ENCODE measurements at places on chromosomes 6 and 20.

DNA sequence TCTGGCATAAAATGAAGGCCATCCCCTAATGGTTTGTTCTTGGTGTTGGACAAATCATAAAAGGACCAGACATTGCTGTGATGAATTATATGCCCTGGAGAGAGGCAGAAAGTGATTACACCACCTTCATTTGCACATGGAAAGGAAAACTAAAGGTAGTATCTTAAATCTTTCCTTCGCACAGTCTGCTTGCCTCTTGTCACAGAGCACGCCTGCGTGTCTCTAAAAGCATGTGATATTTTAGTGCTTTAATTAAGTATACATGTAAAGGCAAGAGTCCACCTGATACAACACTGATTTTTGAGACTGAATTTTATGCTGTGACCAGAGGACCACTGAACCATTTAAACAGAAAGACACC, 28.8 kb upstream of the PLAGL1 start:
- DNase-seq, result no peak

GRCh38 chr20:959996-960615, 42.0 kb downstream of the RSPO4 start:
- DNase-seq, result no peak

GRCh38 chr6:68313911-68314310, 321.2 kb upstream of the ADGRB3 start:
- DNase-seq, result no peak

GRCh38 chr20:23868321-23868720, 11.2 kb downstream of the CST5 start:
- DNase-seq, result no peak

DNA sequence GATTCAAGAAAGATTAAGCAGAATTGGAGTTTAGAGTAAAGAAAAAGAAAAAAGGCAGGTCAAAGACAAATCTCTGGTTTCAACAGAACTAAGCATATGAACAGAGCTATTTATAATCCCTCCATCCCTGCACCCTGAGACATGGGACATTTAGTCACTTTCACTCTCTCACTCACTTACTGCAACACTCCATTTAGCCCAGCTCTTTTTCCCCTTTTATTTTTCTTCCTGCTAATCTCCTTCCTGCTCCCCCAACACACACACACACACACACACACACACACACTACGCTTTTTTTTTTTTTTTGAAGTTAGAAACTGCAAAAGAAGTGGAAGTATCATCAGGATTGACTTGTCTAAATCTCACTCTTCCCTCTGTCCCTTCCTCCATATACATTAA, 45.1 kb upstream of the TBC1D7 start:
- no peak for DNase-seq

DNA sequence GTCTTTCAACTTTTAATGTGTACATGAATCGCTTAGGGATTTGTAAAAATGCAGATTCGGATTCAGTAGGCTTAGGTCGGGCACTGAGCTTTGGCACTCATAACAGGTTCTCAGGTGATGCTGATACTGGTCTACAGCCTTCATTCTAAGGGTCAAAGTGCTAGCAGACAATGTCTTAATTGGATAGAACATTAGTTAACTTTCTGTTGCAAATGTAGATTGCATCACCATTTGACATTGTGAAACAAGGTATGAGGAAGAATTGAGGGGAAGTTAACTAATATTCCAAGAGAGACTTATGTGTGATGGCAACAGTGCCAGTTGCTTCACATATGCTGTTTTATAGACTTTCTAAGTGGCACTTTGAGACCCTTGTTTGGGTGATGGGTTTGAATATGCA, 86.9 kb downstream of the MLIP start:
- DNase-seq, result no peak

- no peak for DNase-seq
Measured at GRCh38 chr20:13821876-13822275, 37.0 kb downstream of the NDUFAF5 start.

DNA sequence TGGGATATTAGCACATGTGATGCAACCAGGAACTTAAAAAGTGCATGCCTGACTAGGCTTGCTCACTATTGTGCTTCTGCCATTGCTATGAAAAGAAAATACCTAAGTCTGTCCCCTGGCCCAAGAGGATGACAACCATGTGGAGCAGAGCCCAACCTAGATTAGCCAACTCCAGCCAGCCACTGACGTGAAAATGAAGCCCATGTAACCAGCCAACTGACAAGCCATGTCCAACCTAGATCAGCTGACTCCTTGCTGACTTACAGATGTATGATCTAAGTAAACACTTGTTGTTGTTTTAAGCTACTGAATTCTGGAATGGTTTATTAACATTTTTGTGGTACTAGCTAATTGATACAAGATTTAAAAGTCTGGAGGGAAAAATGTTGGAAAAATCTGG, 47.5 kb downstream of the PIGU start:
- no peak for DNase-seq

- DNase-seq, result no peak
Measured at GRCh38 chr6:24431045-24431451, 28.3 kb downstream of the MRS2 start.

DNA sequence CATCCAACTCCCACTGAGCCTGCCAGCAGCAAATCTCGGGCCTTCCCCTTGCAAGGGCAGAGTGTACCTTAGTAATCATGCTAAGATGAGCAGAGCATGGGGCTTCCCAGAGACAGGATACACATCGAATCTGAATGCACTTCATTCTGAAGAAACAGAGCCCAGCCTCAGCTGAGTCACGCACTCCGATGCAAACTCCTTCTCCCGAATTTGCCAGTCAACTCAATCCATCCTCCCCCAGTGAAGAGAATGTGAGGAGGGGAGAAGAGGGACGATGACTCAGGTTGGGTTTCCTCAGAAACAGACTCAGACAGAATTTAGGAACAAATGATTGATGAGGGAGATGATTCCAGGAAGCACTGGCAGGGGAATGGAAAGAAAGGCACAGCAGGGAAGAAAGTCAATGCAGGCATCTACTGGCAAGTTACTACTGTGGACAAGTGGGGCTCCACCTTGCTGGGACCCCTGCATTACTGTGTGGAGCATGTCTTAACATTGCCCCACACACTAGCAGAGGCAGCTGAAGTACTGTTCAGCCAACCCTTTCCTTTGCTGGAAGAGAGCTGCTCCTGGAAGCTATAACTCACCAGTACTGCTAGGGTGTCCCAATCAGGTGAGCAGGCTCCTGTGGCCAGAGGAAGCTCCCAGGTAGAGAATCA, 251.6 kb downstream of the ADGB start:
- no peak for DNase-seq

DNA sequence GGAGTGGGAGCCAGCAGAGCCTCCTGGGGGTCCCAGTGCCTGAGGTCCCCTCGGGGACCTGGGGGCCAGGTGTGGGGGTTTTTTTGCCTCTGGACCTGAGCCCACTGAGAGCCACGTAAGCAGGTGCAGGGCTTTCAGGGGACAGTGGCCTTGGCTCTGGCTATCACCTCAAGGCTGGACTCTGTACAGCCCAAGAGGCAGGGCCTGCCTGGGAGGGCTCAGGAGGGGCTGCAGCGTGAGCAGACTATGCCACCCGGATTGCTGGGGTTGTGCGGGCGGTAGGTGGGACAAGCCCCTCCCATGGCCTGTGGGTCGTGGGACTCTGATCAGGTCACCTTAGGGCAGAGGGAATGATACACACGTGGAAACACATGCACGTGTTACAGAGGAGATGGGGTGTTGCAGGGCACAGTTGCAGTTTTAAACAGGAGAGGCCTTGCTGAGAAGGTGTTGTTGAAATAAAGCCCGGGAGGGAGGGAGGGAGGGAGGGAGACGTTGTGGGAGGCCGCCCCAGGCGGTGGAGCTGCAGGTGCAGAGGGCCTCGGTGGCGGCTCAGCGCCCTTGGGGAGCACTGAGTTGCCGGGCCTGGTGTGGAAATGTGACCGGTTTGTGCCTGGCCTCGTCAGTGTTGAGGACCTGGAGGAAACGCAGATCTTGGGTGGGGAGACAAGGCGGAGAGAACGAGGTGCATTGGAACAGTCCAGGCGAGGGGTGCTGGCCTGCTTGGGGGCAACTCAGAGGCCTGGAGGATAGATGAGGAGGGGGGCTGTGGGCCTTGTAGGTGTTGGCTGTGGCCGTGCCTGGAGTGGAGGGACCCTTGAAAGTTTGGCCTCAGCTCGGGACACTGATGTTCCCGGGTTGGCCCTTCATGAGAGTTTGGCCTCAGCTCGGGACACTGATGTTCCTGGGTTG, 2.3 kb downstream of the TCEA2 start:
- DNase-seq, result no peak

- DNase-seq, result no peak
Measured at GRCh38 chr6:151007076-151007475, 141.6 kb downstream of the MTHFD1L start.

DNA sequence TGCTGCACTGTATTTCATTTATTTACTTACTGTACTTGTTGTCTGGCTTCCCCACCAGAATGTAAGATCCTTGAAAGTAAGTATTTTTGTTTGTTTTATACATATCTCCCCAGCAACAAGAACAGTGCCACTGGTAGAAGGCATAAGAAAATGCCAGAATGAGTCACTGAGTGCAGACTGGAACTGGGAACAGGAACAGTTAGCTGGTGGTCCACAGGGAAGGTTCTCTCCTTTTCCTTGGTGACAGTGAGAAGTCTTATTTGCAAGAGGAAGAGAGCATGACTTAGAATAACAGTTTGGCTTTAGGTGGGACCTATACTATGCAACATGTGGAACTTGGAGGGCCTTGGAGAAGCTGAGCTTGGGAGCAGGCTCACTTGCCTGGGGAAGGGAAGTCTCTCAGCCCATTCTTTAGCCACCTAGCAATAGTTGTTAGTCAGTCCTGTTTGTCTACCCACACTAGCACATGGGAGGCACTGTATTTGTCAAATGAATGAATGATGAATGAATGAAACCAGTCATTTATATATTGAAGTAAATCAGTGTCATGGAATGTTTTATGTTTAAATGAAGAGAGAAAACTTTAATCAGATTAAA, 203.5 kb downstream of the KCNQ5 start:
- no peak for DNase-seq

GRCh38 chr6:143241111-143241510, 180.4 kb downstream of the AIG1 start:
- DNase-seq, result no peak

- DNase-seq, result no peak
Measured at GRCh38 chr6:44117397-44118128, 9.7 kb downstream of the MRPL14 start.

DNA sequence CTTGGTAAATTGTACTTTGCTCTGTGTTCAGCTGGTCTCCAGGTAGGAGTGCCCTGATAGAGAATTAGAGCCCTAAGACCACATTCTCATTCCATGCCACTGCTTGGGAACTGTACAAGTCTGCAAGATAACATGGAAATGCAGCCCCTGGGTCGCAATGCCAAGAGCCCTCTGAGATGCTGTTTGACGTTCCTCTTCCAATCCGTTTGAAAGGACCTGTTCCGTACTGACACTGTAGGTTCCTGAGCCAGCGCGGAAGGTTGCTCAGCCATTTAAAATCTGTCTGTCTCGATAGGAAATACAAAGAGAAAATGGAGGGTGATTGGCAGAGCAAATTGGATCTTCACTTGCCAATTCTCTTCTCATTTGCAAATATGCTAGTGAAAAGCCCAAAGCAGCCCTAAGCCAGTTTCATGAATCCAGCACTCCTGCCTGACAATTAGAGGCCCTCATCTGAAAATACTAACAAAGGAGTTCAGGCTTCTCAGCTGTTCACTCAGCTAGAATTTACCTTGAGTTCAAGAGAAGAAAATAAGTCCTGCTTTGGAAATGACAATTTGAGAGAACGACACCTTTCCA, 100.6 kb upstream of the AFDN start:
- DNase-seq, result no peak

DNA sequence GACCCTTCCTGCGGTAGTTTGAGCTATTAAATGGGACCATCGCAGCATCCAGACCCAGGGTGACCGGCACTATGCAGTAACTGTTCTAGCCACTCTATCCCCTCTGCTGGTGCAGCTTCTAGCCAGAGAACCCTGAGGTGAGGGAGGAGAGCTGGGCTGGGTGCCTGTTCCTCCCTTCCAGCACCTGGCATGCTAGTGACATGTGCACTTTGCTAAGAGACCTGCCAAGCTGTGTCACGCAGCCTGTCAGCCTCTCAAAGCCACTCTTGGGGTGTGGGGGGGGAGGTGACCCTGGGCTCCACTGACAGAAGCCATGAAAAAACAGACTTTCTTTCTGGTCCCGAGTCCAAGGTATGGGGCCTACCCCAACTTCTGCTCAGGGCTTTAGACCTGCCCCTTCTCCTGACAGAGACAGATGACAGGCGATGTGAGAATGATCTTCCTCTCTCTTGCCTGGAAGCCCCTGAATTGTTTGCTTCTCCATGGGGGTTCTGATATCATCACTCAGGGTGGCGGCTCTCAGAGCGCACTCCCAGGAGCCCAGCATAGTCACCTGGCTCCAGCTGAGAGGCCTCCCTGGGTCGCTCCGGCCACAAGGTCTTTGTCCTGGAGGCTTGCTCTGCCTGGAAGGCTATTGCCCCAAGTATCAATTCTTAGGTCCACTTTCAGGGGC, 47.2 kb upstream of the MLN start:
- DNase-seq, result no peak

- DNase-seq, result no peak
Measured at GRCh38 chr20:10581823-10582222, 92.0 kb downstream of the JAG1 start.

- DNase-seq, result no peak
Measured at GRCh38 chr6:168364793-168365421, 45.3 kb upstream of the DACT2 start.

DNA sequence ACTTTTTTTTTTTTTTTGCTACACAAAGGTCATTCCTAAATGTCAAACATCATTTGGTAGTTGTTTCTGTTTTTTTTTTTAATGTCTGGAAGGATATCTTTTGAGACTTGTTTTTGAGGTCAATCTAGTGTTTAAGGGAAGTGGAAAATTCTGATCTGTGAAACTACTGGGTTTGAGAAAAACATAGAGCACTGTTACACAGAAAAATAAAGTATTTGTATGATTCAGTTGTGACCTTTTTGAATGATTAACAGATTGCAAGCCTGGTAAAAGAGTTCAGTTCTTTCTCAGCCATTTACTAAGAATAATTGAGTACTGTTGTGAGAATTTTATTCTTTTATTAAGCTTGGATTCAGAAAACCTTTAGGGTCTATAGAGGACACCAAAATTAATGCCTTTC, 276.7 kb downstream of the ADGRB3 start:
- DNase-seq, result no peak

DNA sequence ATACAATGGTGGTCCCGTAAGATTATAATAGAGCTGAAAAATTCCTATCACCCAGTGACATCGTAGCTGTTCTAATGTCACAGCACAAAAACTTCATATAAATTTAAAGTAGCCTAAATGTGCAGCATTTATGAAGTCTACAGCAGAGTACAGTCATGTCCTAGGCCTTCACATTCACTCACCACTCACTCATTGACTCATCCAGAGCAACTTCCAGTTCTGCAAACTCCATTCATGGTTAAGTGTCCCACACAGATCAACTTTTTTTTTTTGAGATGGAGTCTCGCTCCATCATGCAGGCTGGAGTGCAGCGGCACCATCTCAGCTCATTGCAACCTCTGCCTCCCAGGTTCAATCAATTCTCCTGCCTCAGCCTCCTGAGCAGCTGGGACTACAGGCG, 20.9 kb upstream of the KCNG1 start:
- DNase-seq, result no peak

GRCh38 chr6:43510827-43511163, 649 bp upstream of the LRRC73 start:
- DNase-seq, result no peak

GRCh38 chr6:125871365-125871764, 80.6 kb downstream of the NCOA7 start:
- DNase-seq, result no peak

All from WTC11 (cell line).